ENCODE measurements at places on chromosomes 6 and 20.

GRCh38 chr6:42021847-42022754 is 28.2 kb upstream of the TAF8 start:
- DNase-seq = no peak

DNA sequence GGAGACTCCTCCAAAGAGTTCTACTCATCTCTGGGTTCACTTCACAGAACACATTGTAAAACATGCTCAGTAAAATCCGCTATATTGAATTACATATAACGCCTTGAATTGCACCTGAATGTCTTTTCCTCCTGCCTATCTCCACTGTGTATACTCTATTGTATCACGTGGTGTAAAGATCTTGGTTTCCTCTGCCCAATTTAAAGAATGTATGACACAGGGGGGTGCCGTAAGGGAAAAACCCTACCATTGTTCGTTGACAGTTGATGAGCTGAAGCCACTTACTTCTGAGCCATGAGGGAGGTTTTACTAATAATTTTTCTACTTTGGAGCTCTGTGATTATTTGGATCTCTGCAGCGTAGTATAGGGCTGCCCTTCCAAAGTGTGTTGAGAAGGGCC is 6.0 kb downstream of the ASF1A start:
- DNase-seq = no peak

- DNase-seq = peak; percentile 96
These were observed 736.9 kb upstream of the MARCKS start for GRCh38 chr6:113120224-113120581.

DNA sequence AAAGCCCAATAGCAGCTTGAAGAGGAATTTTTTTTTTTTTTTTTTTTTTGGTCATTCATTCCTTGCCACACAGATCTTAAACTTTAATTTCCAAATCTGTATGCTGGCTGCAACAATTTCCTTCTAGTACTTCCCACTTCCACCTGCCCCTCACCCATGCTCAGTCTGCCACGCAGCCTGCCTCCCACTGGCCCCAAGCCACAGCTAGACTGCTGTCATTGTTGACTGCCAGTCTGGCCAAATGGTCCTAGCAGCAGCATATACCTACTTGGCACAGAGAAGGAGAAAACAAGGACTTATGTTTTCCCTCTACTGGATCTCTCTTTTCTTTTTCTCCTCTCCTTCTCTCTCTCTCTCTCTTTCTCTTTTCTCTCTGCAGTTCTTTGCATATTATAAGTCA is 118.3 kb upstream of the HEY2 start:
- DNase-seq = no peak

DNA sequence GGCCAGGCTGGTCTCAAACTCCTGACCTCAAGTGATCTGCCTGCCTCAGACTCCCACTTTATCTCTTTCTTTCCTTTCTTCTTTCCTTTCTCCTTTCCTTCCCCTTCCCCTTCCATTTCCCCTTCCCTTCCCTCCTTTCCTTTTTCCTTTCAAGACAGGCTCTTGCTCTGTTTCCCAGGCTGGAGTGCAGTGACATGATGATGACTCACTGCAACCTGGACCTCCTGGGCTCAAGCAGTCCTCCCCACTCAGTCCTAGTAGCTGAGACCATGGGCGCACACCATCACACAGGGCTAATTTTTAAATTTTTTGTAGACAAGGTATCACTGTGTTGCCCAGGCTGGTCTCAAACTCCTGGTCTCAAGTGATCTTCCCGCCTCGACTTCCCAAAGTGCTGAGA is 377.6 kb upstream of the ZFP64 start:
- DNase-seq = no peak

DNA sequence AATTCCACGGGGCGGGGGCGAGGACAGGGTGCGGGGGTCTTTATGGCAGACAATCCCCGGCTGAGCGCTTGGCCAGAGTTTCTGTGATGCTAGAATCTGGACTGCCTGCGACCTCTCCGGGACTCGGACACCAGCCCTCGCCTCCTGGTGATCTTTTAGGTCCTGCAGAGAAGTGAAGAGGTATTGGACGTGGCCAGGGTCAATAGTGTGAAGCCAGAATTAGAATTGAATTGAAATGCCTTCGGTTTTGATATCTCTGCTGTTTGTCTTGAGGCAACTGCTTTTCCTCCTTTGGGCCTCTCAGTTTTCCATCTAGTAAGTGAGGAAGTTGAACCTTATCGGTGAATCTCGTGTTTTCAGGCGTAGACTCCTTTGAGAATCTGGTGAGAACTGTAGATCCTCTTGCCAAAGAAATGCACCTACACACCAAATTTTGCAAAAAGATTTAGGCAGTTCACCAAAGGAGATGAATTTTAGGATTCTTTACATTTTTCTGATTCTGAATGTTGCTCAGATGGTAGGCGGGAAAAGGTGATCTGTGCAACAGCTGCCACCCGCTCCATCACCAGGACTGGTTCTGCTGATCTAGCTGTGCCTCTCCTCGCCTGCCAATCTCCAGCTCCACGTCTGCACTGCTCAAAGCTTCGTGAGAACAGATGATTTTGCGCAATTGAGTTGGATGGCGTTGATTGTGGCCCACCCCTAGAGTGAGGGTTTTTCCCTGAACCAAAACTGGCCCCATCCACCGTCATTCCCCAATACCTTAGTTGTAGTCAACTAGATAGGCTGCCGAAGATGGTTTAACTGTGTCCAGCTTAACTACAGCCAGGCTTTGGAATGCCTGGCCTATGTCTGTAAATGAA is 837 bp upstream of the OSER1 start:
- no peak for DNase-seq

- no peak for DNase-seq
These were observed at the start of gene CDC40 for GRCh38 chr6:110180228-110181008. Gene CDC40 (plus strand): TSS chr6:110180427. CDS start chr6:110180445, 18 bp downstream.

DNA sequence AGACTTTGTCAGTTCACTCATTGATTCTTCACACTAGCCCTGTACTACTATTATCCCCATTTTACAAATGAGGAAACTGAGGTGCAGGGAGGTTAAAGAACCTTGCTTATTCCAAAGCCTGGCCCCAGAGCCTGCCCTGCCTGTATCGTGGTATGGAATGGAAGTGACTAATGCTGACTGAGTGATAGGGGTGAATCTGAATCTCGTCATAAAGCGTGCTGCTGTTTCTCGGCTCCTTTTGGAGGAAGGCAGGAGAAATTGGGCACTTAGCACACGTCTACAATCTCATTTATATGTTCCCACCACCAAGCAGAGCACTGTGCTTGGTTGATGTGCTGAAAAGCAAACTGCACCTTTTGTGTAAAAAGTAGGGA is 17.1 kb downstream of the GFRA4 start:
- DNase-seq = no peak

- DNase-seq = no peak
These were observed 76.6 kb upstream of the QKI start for GRCh38 chr6:163337958-163338357.

- no peak for DNase-seq
These were observed 7.9 kb downstream of the SDC4 start for GRCh38 chr20:45340236-45340847.

DNA sequence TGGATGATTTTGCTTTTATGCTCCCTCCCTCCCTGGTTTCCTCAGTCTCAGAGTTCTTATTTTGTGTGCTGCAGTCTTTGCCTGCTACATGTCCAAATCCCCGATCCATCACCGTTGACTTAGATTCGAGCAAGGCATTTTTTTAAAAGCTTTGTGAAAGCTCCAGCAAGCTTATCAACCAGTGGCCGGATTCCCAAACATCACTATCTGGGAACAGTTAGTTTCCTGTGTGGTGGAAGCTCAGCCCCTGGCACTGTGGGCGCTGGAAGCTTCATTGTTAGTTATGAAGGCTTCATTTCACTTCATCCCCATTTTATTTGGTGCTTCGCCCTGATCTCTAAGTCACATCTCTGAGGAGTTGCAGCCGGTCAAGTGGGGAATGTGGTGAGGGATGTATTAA is 44.7 kb downstream of the DEK start:
- DNase-seq = no peak

GRCh38 chr20:45322952-45323383 is 14.9 kb upstream of the MATN4 start:
- no peak for DNase-seq

DNA sequence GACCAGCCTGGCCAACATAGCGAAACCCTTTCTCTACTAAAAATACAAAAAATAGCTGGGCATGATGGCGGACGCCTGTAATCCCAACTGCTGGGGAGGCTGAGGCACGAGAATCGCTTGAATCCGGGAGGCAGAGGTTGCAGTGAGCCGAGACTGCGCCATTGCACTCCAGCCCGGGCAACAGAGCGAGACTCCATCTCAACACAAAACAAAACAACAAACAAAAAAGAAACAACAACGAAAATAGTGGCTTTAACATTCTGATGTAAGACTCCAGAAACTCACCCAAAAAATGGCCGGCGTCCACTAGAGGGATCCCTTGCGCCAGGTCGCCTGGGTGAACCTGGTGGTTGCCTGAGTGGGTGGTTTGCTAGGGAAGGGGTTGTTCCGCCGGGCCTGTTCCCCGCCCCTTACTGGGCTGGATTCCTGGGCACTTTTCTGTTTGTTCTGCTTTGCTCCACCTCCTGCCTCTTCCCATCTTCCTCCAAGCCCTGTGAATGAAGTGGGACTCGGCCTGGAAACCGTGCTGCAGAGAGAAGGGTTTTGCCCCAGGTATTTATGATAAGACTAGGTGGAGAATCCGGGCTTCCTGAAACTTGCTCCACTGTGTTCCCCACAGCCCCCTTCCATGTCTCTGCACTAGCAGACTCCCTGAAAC is 1.5 kb downstream of the PABPC1L start:
- no peak for DNase-seq

DNA sequence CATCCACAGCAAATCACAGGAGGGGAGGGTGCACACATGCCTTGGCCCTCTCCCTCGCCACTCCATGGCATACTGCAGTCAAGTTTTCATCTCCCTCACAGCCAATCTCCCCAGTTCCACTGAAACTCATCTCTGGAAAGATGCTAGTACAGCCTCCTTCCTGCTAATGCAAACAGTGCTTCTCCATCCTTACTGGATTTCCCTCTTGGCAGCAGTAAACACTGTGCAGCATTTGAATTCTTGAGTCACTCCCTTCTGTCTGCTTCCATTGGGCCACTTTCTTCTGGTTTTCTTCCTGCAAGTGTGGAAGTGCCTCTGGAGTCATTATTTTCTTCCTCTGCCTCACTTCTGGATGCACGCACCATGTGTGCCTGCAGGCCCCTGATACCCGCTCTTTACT is 460.3 kb downstream of the QKI start:
- no peak for DNase-seq

DNA sequence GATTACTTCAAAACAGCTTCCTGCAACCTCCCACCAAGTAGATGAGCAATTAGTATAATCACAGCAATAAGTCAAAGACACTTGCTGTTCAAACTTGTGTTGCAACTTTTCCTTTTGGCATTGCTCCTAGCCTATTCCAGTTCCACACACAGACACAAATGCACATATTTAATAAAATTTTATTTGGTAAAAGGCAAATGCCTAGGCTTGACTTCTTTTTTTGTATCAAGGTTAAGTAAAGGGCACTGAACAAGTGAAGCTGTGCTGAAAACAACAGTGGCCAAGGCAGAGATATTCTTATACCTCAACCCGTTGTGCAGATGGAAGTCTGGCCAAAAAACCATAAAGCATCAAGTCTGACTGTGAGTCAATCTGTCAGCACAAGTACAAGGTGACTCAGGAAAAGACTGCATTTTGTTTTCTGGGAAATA is 708.4 kb upstream of the CITED2 start:
- peak; percentile 73 for DNase-seq

DNA sequence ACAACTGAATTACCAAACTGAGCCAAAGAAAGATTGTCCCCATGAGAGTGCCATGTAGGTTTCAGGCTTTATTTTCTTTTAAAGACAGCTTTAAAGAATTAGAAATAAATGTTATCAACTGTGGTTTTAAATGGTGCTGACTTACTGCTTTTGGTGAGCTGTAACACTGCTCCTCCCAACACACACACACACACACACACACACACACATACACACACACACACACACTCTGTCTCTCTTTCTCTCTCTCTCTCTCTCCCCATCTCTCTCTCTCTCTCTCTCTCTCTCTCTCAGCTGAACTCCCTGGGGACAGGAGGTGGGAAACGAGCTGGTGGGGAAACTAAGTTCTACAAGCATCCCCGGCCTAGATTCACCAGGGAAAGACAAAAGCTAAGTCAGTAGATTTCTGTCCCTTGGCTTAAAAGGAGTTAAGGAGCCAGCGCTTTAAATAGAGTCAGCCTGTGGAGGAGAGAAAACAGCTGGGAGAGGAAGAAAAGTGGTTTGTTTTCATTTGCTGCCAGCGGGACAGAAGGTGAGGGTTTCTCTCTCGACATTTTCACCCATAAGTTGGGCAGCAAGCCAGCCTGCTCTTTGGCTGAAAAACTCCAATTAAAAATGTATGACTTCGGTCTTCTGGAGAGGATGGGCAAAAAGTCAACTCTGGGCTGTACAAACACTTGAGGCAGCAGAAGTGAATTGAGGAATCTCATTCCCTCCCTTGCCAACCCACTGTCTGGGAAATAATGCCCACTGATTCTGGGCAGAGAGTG is 27.4 kb downstream of the CBLN4 start:
- no peak for DNase-seq

DNA sequence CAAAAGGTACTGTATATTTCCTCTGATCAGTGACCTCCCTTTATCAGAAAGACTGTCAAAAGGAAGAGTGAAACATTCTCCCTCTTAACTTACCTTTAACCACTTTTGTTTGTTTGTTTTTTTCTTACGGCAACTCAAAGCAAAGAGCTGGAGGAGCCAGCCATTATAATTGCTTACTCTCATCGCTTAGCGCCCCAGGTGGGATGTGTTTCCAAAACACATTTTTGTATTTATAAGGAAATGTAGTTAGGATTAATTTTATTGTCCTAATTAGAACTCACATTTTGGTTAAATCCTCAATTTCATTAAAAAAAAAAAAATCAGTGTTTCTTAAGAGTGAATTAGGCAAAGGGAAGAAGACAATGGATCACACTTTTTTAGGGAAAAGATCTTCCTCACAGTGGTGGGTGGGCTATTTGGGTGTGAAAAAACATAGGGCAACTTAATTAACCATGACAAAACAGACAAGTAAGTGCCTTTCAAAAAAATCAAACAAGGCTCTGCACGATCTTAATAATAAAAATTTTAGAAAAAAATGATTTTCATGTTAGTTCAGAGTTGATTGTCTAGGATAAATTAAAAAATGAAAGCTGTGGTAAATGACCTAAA is 1.2 kb upstream of the PHACTR2 start:
- no peak for DNase-seq

- DNase-seq = peak; percentile 46
These were observed 143.8 kb downstream of the SLC16A10 start for GRCh38 chr6:111231090-111231459.

- no peak for DNase-seq
These were observed 238.1 kb upstream of the IRAK1BP1 start for GRCh38 chr6:78629154-78629721.

DNA sequence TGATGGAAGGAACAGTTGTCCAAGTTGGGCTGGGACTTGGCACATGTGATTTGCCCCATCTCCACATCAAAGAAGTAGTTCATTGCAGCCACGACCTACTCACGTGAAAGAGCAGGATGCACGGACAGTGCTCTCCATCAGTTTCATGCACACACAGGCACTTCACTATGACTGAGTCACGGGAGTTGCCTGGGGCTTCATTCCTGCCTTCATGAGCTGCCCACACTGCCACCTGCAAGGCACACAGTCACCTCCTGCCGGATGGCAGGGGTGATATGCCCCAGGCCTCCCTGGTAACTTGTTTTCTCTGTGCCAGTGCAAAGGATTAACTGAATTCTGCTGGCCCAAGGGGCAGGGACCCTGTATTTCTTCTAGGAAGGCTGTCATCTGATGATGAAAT is 22.8 kb downstream of the CST5 start:
- no peak for DNase-seq

All from fibroblast of skin of left biceps (primary cell).